NCI-H1436 (cell line): ENCODE measurements at places on chromosomes 1 and 21.

DNA sequence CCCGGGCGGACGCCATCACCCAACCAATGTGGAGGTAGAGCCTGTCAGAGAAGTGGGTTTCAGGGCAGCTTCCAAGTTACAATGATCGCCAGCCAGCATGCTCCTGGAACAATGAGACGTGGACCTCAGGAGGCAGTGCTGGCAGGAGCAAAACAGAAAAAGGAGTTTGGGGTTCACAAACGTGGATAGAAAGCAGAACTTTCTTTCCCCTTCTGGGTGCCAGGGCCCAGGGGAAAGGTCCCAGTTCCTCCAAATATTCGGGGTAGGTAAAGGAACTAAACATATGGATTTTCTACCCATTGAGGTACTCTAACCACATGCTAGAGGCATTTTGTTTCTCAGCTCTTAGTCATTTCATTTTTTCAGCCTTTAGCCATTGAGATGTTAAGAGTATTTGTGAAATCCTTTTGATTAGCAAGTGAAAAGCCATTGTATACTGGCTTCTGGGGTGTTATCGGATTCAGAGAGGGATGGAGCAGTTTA lies 488.4 kb upstream of the ADGRL2 start:
- no peak for DNase-seq

- DNase-seq, result no peak
These were observed 463.9 kb upstream of the CXADR start for GRCh38 chr21:17048974-17049373.

DNA sequence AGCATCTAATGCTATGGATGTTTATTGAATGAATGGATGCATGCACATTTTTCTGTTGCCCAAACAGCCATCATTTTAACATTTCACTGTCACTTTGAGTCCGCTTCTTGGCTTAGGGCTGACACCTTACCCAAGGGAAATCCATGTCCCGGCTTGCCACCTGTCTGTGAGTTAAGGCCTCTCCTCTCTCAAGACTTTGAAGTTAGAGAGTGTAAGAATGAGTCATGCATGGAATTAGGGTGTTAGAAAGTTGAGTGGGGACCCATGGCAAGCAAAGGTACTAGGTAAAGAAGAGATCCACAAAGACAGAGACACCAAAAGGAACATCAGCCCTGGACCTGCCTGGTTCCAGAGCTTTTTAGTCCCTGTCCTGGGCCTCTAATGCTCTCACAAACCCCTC lies 35.1 kb downstream of the ATP1A1 start:
- no peak for DNase-seq

DNA sequence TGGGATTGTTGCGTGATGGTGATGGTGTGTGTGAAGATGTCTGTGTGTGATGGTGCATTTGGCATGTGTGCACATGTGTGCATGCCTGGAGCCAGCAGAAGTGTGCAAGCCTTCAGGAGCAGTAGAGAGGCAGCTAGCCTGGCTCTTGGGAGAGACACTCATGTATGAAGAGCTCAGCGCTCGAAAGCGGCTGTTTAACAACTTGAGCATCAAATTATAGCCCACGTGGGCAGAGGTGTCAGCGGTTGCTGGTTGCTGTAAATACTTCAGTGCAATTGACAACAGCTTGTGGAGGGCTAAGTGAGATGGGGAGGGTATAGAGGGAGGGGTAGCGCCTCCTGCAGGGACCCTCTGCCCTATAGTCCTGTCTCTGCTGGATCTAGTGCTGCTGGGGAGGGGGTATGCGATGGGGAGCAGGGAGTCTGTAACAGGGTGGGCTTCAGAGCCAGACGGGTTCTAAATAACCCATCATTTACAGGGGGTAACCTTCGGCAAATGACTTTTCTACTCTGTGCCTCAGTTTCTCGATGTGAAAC lies 21.5 kb downstream of the FOXD2 start:
- DNase-seq, result peak; percentile 62

GRCh38 chr21:41631564-41632461 lies 123.9 kb upstream of the TMPRSS2 start:
- DNase-seq, result no peak

DNA sequence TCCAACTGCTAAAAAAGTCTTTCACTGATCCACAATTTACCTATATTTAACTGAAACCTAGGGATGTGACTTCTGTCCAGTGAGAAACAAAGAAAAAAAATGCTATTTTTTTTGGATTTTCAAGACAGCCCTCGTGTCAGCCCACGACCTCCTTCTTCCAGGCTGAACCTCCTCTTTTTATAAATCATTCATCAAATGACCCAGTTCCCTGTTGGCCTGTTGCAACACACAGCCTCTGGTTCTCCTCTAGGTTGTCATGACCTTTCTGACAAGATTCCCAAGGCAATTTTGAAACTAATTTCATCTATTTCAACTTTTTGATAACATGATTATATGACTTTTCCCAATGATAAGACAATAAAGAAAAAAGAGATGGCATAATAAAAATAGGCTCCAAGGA lies 74.6 kb downstream of the PGBD5 start:
- DNase-seq, result no peak

DNA sequence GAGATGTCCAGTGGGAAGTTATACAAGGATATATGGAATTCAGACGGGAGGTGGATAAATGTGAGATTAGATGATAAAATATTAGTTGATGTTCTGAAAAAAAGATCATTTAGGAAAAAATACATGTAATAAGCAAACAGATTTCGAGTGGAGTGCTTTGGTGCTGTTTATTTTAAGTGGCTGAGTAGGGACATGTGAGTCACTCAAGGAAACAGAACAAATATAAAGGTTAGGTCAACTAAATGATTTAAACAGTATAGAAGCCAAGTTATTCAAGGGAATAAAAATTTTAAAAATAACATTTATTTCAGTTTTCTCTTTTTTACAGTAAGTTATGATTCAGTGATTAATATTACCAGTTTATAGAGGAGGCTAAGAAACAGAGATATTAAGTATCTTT lies 1046.7 kb upstream of the B3GALT2 start:
- no peak for DNase-seq

GRCh38 chr1:156822680-156823079 lies 6.0 kb upstream of the SH2D2A start:
- DNase-seq, result no peak

DNA sequence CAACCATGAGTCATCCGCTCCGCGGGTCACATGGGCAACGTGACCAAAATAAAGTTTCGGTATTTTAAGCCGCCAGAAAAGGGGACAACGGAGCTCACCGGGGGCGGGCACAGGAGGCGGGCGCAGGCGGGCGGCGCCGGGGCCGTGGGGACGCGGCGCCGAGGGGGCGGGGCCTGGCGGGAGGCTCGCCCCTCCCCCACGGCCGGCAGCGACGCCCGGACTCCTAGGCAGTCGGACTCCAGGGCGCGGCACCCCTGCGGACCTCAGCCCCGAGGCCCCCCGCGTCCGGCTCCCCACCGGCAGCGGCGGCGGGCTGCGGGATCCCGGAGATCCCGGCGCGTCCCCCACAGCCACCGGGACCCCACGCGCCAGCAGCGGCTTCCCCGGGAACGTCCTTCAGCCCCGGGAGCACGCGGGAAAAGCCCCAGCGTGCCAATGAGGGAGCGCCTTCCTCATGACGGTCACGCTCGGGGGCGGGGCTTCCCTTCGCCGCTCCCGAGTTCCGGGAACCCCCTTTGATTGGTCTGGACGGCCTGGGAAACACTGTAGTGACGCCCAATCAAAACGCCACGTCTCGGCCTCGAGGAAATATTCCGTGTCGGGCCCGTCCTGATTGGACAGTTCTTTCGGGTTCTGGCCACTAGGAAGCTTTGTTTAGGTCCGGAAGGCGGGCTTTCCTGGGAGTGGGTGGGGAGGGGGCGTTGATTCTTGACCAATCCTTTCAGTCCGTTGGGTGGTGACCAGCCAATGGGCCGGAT lies 515 bp upstream of the CAMTA1 start:
- peak; percentile 100 for DNase-seq

GRCh38 chr21:44304877-44305293 lies 5.0 kb downstream of the PFKL start:
- DNase-seq, result peak; percentile 29

- DNase-seq, result no peak
These were observed 13.2 kb downstream of the ODF2L start for GRCh38 chr1:86382878-86383277.

- DNase-seq, result no peak
These were observed 225.6 kb downstream of the BRINP3 start for GRCh38 chr1:190252046-190252445.

- no peak for DNase-seq
These were observed 40.7 kb upstream of the TRAPPC10 start for GRCh38 chr21:43971201-43971991.

DNA sequence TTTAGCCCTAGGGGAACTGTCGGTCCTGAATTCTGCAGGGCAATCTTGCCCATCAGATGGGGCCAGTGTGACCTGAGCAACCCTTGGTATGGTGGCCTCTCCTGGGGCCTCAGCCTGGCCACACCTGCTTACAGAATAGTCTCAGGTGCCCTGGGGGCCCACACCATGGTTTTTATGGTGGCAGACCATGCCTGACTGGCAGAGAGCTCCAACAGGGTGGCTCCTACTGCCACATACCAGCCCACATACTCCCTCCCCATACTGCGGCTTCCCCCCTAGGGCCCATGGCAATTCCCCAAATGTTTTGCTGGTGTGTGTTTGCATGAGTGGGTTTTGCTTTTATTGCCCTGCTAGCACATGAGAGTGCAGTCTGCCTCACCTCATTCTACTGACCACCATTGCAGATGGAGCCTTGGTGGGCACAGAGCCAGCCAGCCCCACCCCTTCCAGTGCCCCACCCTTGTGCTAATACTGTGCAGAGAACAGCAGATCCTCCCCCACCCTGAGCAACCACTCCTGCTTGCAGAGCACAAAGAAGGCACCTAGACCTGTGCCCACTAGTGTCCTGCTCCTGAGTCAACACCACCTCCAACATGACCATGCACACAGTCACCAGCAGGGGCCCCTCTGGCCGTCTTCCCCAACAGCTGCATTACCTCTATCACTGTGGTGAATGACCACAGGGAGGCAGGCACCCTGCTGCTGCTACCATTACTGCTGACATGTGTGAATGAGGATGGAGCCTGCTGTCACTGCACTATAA lies 86.8 kb downstream of the GDAP2 start:
- DNase-seq, result no peak
